ENCODE measurements at places on chromosomes 6 and 20.

DNA sequence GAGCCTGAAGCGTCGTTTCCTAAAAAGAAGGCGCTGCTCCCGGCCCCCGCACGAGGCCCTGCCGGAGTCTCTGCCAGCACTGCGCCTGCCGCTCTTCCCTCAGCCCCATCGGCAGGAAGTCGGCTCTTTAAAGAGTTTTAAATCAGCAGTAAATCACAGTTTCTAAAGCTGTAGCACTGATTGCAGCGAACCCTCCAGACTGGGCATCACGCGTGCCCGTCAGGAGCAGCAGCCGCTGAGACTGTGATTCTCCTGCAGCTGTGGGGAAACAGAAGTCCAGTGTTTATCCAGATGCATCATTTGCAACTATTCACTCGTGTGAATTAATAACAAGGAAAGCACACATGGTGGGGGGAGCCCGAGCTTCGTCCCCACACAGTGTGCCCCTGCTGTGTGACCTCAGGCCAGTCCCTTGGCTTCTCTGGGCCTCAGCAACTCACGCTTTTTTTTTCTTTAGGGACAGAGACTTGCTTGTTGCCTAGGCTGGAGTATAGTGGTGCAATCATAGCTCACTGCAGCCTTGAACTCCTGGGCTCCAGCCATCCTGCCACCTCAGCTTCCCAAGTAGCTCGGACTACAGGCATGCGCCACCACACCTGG lies 28.3 kb downstream of the DLL1 start:
- DNase-seq = no peak

- no peak for DNase-seq
Measured at GRCh38 chr6:156262014-156262413, 515.2 kb upstream of the ARID1B start.

GRCh38 chr20:58069796-58070663 lies 158.4 kb downstream of the ANKRD60 start:
- DNase-seq = peak; percentile 28

DNA sequence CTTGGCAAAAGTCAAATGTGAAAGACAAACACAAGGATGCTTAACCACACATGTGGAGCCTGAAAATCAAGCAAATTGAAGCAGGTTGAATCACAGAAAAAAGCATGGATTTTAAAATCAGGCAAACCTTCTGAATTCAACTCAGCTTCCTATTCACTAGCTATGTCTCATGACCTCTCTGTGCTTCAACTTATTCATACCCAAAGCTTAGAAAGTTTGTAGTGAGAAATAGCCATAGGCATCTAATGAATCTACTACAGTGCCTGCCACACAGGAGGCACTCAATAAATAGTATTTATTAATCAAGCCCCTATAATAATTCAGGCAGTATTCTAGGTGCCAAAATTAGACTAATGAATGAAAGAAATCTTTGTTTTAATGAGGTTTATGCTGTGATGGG lies 112.2 kb upstream of the TNFAIP3 start:
- DNase-seq = no peak

DNA sequence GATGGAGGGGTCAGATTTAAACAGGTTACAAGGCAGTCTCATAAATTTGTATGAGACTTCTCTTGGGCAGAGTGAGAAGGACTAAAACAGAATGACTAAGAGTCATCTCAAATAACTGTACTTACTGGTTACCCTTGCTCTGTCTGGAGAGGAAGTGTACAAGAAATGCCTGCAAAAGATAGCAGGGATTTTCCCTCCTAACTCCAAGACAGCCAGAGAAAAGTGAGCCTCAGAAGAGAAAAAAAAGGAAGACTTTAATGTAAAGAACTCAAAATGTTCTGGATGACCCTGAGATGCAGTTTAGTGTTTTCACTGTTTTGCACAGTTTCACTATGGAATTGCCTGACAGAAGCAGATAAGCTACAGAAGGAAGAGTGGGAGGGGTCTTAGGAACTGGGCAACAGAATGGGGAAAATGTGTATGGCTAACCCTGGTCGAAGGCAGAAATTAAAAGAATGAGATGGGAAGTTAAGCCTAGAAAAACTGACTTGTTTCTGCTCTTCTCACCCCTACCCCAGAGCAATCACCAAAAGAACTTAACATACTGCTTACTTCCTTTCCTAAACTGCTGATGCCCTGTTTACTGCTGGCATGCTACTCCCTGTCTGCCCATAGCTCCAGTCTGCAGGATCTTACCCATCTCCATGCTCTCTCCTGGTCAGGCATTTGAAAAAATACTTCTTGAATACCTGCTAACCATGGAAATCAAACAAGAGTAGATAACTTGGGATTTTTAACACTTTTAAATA lies 98.1 kb upstream of the MARCKS start:
- no peak for DNase-seq

- DNase-seq = no peak
Measured at GRCh38 chr20:2238601-2239000, 57.2 kb upstream of the TGM3 start.

DNA sequence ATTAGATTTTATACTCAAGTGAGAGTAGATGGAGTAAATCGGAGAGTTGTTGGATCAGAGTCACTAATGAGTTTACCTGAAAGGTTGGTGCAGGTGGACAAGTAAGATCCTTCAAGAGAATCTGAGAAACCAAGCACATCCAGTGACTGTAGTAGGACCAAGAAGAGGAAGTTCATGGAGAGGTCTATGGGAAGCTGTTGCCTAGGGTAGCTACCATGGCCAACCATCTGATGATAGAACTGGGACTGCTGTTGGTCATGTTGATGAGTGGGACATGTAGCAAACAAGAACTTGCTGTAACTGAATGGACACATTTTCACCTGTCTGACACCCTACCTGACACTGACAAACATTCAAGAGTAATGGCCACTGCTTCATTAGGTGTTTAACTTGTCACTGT lies 11.3 kb upstream of the ADGB start:
- no peak for DNase-seq

- DNase-seq = no peak
Measured at GRCh38 chr6:157245436-157245835, 77.9 kb downstream of the TMEM242 start.

- no peak for DNase-seq
Measured at GRCh38 chr20:63895202-63895951, 451 bp downstream of the DNAJC5 start.

- peak; percentile 85 for DNase-seq
Measured at GRCh38 chr20:45290677-45291355, 15.8 kb upstream of the RBPJL start.

GRCh38 chr20:19407736-19408135 lies 195.3 kb downstream of the SLC24A3 start:
- DNase-seq = no peak

DNA sequence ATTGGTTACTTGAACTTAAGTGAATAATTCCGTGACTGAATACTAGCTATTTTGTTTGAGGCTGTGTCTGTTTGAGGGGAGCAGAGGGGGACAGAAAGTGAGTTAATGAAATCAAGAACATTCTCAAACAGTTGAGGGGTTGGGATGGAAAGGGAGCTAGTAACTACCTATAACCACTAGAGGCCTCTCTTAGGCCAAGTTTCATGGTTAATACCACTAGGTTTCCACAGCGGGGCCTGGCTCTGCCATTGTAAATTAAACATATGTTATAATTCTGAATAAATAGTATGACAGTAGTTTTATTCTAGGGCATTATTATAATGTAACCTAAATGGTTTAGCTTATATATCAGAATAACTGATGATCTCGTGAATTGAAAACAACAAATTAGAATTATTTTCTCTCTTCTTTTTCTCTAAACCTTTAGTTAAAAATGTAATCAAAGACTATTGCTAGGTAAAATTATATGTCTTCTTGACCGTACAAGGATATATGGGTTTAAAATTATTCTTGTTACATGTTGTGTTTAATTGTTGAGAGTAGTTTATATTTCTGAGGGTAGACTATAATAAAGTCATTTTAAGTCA lies 108.1 kb downstream of the BCKDHB start:
- DNase-seq = no peak

- no peak for DNase-seq
Measured at GRCh38 chr6:161094955-161095354, 103.4 kb downstream of the MAP3K4 start.

DNA sequence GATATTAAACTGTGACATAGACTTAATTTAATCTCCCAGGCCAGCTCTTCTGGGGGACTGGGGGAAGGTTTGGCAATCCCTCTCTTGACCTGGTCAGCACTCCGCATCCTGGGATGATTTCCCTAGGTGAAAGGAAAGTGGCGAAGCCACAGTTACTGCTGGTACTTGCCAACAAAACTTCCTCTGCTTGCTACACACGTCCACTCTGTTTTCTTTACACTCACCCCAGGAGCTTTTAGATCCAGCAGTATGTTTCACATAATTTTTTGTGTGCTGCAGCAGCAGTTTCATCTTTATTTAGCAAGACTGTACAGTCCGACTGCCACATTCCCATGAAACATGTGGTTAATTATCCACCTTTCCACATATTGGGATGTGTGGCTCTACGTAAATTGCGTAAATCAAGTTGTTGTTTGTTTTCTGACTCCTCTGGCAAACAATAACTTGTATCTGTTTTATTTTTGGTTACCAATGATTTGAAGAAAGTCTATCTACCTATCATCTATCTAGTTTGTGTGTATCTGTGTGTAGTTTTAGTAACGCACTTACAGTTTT lies 284.0 kb downstream of the PHF3 start:
- no peak for DNase-seq

- no peak for DNase-seq
Measured at GRCh38 chr20:49905415-49906091, 9.8 kb downstream of the SPATA2 start.

DNA sequence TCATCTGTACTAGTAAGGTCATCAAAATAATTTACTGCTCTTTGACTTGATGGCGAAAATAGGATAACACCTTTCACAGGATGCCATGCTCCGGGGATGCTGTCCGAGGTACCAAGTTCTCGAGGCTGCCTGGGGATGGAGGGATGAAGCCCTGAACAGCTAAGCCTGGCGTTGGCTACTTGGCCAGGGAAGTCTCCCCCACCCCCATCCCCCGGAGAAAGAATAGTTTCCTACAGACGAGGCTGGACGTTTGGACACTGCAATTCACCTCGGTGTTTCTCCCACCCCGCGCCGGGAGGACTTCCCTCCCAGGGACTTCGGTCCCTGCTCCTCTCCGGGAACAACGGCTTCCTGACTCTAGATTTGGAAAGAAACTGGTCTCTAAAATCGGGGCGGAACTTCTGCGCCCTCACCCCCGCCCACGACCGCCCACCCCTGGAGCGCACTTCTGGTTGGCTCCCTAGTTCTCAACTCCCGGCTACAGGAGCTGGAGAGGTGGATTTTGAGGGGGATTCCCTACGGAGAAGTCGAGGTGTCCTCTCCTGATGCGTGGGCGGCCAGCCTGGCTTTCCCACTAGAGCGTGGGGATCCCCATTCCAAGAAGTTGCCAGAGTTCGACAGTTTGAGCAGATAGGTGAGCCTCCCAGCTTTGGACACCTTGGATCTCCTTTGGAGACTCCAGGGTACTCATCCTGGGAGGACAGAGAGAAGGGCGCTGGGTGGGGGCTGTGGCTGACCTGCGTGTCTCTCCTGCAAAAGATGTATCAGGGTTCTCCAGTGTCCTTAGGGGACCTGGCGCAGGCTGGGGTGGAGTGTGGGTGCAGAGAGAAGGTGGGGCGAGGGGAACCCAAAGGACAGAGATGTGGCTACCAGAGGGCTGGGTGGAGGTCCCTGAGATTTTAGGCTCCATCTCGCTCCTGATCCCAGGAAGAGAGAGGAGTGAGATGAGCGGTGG lies 1.1 kb downstream of the PCSK2 start:
- peak; percentile 70 for DNase-seq

DNA sequence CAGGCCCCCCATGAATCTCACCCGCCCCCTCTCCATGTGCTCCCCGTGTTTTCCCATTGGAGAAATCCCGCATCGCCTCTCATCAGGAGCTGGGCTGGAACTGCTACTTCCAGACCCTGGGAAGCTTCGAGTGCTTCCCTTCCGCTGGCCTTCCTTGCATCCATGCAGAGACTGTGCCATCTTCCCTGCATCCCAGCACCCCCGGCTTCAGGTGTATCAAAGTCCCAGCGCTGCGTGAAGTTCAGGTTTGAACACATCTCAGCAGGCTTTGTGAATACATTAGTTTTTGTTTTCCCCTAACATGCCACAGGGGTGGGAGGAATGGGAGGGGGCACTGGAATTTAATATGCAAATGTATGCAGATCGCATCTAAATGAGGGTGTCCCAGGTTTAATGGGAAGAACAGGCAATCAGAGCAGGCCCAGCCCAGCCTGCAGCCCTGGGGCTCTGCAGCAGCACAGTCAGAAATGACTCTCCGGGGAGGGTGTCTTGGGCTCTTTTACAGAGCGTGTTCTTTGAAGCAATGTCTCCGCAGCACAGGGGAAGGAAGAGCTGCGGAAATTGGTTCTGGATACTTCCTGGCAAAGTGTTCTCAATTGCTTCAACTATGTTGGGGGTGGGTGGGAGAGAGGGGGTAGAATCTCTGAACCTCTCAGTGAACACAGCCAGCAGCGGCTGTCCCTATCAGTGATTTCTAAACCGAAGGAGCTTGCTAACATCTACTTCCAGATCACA lies 8.3 kb upstream of the MMP9 start:
- DNase-seq = no peak

DNA sequence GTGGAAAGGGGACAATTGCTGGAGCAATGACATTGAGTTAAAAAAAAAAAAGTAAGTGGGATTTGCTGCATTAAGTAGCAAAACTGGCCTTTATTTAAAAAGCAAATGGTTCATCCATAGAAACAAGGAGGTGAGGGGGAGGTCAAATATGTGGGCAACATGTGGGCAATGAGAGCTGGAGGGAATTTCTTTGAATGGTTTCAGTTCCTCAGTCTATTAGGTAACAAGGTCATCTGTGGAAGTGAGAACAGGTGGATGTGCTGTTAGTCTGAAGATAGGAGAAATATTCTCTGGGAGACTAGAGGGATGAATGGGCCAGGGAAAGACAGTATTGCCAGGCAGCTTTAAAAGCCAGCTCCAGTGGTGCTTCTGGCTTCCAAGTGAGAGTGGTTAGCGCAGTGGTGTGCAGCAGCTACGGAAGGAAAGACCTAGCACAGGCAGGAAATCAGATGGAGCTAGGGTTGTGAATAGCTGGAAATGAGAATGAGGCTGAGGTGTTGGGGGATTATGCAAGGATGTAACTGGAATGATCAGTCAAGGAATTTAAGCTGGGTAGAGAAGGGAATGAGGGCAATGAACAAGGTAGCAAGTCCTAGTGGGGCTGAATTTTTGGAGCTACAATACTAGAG lies 727.6 kb downstream of the PTPRT start:
- no peak for DNase-seq

DNA sequence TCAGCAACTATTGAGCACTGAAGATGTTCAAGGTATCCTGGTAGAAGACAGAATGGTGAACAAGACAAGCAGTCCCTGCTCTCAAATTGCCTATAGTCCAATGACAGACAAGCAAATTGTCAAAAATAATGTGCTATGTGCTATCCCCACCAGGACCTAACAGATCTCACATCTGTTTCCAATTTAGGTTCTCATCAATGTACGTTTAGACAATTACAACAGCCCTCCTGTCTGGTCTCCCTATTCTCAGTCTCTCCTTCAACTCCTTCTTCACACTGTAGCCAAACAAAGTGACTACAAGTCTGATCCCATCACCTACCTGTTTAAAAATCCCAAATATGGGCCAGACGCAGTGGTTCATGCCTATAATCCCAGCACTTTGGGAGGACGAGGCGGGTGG lies 7.5 kb downstream of the TAPBP start:
- DNase-seq = no peak

All from ecto neural progenitor cell (in vitro differentiated cells).